Mesenteric fat pad (tissue), 1 donor: ENCODE measurements at places on chromosomes 5 and 9. TPM values are rescaled to one million over a fixed set of nuclear protein-coding genes. Genes with fewer than 3 reads are reported as not detected.

DNA sequence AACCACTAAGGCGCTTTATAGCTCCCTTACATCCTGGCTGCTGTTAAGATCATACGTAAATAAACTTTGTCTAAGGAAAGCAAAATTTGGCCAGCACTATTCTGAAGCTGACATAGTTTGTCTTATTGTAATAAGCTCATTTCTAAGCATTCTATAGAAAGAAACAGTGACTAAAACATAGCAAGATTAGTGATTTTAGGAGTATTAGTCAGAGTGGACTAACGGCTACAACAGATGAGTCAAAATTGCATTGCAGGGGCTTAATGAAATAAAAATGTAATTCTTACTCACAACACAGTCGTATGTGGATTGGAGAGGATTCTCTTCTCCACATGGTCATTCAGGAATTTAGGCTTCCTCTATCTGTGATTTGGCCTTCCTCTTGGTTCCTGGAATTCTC, 347.6 kb downstream of the GADD45G start:
- DNase-seq: no peak

DNA sequence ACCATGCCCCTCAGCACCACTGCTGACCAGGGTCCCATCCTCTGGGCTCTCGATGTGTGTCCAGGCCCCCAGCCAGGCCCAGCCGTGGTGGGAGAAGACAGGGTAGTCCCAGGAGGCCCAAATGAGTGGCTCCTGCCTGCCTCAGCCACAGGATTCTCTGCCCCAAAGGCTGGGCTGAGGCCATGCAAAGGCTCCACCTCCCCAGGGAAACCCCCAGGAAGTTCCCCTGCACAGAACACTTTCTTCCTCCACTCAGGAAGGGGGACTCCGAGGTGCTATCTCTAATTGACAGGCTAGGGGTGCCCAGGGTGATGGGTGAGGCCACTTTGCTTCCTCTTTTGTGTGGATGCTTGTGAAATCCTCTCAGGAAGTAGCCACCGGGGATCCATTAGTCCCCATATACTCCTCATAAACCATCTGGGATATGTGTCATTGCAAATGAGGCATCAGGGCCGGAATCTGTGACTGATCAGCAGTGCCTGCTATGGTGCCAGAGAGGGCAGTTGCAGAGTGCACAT, 23.1 kb upstream of the TDRD7 start:
- DNase-seq: peak; percentile 87

- DNase-seq: no peak
Observed at GRCh38 chr5:43315263-43315662, 2.1 kb upstream of the HMGCS1 start.

DNA sequence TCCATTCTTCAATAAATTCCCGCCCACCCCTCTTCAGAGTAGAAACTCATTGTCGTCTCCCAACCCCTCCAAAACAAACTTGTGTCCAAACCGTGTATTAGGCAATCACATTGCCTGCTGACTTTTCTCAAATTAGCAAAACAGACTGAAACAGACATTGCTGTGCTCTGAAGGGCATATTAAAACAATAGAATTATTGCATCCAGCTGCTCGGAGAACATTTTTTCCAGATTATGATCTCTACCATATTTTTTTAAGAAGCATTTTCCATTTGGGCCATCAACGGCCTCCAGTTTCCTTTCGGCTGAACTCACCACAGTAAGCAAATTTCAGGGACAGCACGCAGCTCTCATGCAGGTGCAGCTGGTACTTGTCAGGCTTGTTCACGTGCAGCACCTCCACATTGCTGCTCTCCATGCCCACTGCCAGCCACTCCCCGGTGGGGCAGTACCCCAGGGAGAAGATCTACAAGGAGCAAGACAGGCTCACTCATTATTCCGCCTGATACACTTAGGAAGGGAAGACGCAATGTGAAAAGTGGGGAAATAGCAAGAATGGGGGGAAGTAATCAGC, 104.1 kb downstream of the TLE1 start:
- DNase-seq: no peak

GRCh38 chr5:116355819-116356601, 218.6 kb downstream of the SEMA6A start:
- no peak for DNase-seq

MLANA gene
- total RNA-seq: not detected

TRIP13 gene
- total RNA-seq: 1.2 TPM
